ENCODE measurements at places on chromosomes 1 and 21.
A peak's percentile ranks its signal among the peaks of the same experiment; 100 is the strongest.

- DNase-seq = no peak
Observed at GRCh38 chr21:44418876-44419230, 36.5 kb upstream of the LRRC3 start.

DNA sequence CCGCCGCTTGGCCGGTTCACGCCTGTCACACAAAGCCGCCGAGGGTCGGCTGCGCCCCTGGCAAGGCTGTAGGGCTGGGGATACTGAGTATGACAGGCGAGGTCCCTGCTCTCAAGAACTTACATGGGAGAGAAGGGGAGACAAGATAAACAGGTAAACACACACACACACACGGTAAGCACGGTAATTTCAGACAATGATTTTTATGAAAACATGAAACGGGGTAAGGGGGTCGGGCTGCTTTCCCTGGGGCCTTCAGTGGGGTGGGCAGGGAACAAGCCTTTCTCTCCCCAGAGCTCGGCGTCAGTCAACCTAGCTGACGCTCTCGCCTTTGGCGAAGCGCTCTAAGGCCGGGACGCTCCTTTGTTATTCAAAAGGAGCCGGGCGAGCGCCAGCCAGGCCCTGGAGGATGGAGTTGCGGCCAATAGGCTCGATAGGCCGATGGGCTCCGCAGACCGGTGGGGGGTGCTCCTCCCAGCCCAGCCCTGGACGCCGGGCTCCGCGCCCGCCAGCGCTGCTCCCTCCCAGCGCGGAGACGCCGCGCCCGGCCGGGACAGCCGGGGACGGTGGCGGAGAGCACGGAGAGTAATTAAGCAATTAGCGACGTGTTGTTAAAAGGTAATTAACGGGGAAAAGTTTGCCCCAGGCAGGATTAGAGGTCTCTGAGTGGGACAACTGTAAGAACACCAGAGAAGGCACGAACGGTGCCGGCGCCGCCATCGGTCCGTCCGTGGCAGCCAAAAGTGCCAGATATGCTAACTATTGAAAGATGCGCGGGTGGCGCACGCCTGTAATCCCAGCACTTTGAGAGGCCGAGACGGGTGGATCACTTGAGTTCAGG is 950 bp upstream of the INKA2 start:
- DNase-seq = peak; percentile 74

GRCh38 chr1:181812208-181812607 is 249.3 kb downstream of the ZNF648 start:
- no peak for DNase-seq

DNA sequence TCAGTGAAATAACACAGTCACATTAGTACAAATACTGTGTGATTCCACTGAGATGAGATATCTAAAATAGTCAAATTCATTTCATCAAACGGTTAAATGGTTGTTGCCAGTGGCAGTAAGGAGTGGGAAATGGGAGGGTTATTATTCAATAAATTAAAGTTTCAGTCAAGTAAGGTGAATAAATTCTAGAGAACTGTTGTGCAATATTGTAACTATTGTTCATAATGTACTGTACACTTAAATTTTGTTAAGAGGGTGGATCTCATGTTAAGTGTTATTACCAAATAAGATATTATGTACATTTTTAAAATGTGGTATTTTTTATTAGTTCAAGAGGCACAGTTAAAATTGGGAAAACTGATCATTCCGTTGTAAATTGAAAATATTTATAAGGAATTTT is 463.3 kb upstream of the BRINP3 start:
- no peak for DNase-seq

GRCh38 chr1:205262731-205263171 is 35.0 kb downstream of the TMCC2 start:
- DNase-seq = peak; percentile 52

- DNase-seq = no peak
Observed at GRCh38 chr1:207763091-207763490, 11.2 kb downstream of the CD46 start.

GRCh38 chr1:228735871-228736586 is 750 bp downstream of the RHOU start:
- peak; percentile 50 for DNase-seq

DNA sequence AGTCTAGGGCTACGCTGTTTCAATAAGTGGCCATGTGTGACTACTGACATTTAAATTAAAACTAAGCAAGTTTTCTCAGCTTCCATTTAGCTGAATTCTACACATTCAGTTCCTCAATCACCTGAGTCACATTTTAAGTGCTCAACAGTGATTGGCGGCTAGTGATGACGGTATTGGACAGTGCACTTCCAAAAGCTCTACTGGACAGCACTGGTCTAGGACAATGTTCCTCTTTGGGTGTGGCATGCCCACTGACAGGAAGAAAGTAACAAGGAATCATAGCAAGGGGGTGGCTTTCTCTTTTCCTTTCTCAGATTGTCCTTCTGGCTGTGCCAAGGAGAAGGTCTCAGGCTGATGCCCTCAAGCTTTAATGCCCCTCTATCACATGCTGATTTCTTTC is 11.7 kb downstream of the IGSF21 start:
- no peak for DNase-seq

GRCh38 chr1:218272366-218272765 is 12.7 kb upstream of the RRP15 start:
- DNase-seq = no peak

GRCh38 chr1:212525479-212526110 is 83.0 kb upstream of the ATF3 start:
- peak; percentile 71 for DNase-seq

DNA sequence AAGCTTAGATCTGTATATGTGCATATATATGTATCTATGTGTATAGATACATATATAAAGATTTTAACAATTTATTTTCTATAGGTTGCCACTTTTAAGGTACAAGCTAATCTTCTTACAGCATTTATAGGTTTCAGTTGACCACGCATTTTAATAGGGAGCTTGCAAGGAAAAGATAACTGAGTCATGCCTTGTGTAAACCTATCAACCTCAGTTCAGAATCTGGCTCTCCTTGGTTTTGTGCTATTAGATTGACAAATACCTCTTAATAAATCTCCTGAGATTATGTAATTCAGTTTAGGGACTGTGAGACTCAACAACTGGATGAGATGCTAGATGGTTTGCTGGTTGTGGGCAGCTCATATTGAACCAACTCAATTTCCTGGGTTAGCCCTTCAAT is 114.7 kb upstream of the SERBP1 start:
- DNase-seq = no peak

- peak; percentile 44 for DNase-seq
Observed at GRCh38 chr21:32370998-32371766, 21.6 kb downstream of the URB1 start.

DNA sequence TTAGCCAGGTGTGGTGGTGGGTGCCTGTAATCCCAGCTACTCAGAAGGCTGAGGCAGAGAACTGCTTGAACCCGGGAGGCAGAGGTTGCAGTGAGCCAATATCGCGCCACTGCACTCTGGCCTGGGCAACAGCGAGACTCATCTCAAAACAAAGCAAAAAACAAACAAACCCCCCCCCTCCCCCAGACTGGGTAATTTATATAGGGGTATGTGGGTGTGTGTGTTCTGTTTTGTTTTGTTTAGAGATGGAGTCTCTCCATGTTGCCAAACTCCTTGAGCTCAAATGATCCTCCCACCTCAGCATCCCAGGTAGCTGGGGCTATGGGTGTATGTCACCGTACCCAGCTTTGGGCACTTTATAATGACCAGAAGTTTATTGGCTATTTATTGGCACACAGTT is 73.6 kb downstream of the SLC27A3 start:
- no peak for DNase-seq

- DNase-seq = no peak
Observed at GRCh38 chr1:238953448-238954010, 432.8 kb upstream of the CHRM3 start.

DNA sequence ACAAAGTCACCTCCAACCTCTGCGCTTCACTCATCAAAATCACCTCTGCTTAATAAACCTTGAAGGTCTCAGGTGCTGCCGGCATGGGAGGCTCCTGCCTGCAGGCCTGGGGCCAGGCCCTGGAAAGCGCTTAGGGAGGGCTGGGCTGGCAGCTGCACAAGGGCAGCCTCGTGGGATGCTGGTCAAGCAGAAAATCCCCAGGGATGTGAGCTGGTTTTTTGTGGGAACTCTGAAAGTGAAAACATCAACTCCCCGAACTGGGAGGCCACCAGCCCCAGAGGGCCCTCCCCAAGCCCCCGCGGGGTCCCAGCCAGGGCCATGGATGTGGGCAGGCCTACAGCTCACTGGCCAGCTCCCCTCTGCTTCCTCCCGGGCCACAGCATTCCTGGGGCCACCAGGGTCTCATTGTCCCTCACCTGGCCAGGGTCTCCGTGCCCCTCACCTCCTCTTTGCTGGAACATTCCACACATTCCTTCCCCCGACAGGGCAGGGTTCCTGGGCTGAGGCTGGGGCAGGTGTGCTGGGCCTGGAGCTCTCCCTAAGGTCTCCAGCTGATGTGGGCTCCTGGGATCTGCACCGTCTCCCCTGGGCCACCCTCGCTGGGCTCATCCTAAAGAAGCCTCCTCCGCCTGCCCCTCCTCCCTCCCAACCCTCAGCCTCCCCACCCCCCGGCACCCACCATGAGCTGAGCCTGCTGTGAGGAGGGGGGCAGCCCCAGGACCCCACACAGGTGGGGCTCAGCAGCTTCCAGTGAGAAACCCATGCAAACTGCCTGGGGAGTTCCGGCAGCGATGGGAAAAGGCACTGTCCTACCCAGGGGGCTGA is 36.0 kb upstream of the POFUT2 start:
- no peak for DNase-seq

GRCh38 chr1:199834711-199835110 is 192.8 kb upstream of the NR5A2 start:
- no peak for DNase-seq

GRCh38 chr1:181028615-181029014 is 5.2 kb upstream of the MR1 start:
- DNase-seq = no peak

GRCh38 chr1:232511172-232511571 is 118.8 kb downstream of the SIPA1L2 start:
- peak; percentile 11 for DNase-seq

GRCh38 chr1:172408958-172409357 is 11.5 kb upstream of the C1orf105 start:
- no peak for DNase-seq

DNA sequence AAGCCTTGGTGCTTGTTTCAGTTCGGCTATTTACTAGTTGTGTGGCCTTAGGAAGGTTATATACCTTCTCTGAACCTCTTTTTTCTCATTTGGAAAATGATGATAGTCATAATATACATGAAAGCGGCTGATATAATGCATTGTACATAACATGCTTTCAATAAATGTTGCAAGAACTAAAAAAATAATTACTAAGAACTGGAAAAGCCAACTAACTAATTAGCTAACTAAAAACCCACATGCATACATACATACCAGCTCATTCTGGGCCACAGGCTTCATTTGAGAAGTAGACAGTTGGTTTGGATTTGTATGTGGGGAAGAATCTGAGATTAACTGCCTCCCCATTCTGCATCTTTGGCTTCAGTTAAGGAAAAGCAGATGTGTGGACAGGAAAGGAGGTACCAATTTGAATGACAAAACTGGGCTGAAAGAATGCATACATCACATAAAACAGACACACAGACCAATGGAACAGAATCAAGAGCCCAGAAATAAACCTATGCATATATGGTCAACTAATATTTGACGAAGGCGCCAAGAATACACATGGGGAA is 217.9 kb downstream of the TM2D1 start:
- no peak for DNase-seq

GRCh38 chr1:163863731-163864130 is 542.0 kb downstream of the NUF2 start:
- no peak for DNase-seq

All from choroid plexus epithelial cell (primary cell).